ENCODE measurements at places on chromosomes 3 and 15.

DNA sequence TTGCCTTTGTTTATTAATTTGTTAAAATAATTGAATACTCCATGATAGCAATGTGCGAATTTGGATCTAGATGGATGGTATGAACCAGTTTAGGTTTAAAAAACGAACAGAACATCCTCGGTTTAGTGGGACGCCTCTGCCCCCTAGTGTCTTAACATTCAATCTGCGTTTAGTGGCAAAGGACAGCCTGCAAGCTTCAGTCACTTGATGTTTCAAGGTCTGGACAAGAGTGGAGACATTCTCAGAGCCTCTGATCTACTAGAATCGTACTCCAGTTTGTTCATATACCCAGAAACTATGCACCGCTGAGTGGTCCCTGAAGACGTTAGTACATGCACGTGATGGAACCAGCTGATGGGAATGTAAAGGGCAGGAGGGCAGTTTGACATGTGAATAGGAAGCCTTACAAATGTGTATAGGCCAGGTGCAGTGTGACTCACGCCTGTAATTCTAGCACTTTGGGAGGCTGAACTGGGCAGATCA lies 17.8 kb upstream of the ATP13A4 start:
- DNase-seq = peak; percentile 35

- no peak for DNase-seq
Measured at GRCh38 chr3:146569314-146569713, 24.9 kb upstream of the PLSCR1 start.

- DNase-seq = no peak
Measured at GRCh38 chr3:151133175-151133574, 47.7 kb downstream of the MED12L start.

GRCh38 chr15:80159811-80160569 lies 7.2 kb downstream of the FAH start:
- DNase-seq = no peak

GRCh38 chr3:128973988-128974564 lies 19.8 kb downstream of the CFAP92 start:
- no peak for DNase-seq

- no peak for DNase-seq
Measured at GRCh38 chr3:172112734-172113120, 73.3 kb downstream of the FNDC3B start.

DNA sequence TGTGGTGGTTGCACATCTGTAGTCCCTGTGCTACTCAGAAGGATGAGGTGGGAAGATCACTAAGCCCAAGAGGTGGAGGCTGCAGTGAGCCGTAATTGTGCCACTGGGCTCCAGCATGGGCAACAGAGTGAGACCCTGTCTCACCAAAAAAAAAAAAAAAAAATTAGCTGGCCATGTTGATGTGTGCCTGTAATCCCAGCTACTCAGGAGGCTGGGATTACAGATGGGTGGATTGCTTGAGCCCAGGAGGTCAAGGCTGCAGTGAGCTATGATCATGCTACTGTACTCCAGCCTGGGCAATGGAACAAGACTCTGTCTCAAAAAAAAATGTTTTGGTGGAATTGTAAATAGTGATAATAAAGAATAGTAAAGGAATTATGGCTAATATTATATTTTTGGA lies 9.9 kb downstream of the ATRIP start:
- no peak for DNase-seq

- no peak for DNase-seq
Measured at GRCh38 chr3:105495021-105495420, 128.3 kb downstream of the ALCAM start.

DNA sequence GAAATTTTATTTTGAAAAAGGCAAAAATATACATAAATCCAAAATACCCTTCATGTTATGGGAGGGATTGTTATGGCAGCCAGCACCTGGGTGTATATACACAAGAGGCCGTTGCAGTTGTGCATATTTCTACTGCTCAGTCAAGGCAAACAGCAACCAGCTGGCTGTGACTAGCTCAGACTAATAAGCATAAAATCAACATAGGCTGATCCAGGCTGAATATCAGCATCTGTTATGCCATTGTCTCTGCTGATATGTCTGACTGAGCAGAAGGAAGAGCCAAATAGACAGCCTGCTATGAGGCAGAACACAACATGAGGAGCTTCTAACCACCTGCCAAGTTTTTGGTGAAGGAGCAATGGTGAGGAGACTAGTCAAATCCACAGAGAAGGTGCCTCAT lies 457.5 kb upstream of the ALCAM start:
- no peak for DNase-seq

DNA sequence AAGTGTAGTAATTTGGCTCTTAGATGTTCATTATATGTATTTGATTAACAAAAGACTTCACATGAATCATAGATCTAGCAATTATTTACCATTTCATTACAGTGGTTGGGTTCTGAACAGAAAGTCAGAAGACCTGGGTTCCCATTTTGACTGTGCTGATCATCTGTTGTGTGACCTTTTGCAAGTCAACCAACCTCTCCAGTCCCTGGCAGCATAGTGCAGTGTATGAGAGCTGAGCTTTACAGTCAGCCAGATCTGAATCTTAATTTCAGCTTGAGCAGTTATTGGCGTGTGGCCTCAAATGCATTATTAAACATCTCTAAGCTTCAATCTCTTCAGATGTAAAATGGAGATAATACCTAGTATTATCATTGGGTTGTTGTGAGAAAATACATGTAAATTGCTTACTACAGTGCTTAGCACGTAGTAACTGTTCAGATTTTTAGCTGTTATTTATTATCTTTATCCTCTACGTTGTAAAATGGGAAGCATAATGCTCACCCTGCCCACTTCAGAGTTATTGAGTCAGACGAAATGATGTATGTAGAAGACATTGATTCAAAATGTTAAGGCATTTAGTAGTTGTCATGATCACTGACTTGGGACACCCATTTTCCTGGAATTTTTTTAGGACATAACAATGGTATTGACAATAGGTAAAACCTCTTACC lies 104.0 kb downstream of the KLHL25 start:
- no peak for DNase-seq

- no peak for DNase-seq
Measured at GRCh38 chr3:38627956-38628355, 21.5 kb downstream of the SCN5A start.

- DNase-seq = no peak
Measured at GRCh38 chr3:131602011-131602779, 99.4 kb upstream of the MRPL3 start.

DNA sequence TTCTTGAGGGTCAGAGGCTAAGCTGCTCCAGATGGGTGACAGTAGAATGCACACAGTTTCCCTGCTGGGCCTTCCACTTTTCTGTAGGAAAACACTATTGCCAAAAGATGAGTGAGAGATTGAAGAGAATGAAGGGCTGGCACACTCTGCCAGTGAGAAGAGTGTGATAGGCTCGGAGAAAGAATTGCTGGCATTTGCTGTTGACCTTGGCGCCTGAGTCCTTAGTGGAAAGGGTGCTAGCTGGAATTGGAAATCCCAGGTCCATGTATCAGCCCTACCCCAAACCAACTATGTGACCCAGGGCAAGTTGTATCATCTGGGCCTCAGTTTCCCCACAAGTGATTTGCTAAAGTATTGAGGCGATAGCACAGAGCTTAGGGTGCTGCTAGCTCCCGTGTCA lies 60.1 kb upstream of the DCLK3 start:
- DNase-seq = no peak

- no peak for DNase-seq
Measured at GRCh38 chr3:142354076-142354475, 93.8 kb downstream of the XRN1 start.

Measured in stimulated activated CD4-positive, alpha-beta T cell treated with anti-CD3 and anti-CD28 coated beads, Interleukin-4, amount 100 ng/mL, for 4 hours (primary cell).